CD4-positive, alpha-beta T cell (primary cell): ENCODE measurements at places on chromosomes 13 and 19. TPM values are rescaled to one million over a fixed set of nuclear protein-coding genes. Genes with fewer than 3 reads are reported as not detected.

TPT1 gene
- 8,742 TPM for total RNA-seq

GRCh38 chr13:98143157-98143553 lies 261 bp downstream of the FARP1 start:
- peaks cover 8% of the 10 kb centered on the region for H3K4me1 ChIP-seq
- H3K27ac ChIP-seq: no peak overlapping the region
- H3K27me3 ChIP-seq: peaks cover 27% of the 10 kb centered on the region
- DNase-seq: no peak
- no peak overlapping the region for H3K4me3 ChIP-seq
- no peaks in the 10 kb centered on the region for H3K36me3 ChIP-seq

DNA sequence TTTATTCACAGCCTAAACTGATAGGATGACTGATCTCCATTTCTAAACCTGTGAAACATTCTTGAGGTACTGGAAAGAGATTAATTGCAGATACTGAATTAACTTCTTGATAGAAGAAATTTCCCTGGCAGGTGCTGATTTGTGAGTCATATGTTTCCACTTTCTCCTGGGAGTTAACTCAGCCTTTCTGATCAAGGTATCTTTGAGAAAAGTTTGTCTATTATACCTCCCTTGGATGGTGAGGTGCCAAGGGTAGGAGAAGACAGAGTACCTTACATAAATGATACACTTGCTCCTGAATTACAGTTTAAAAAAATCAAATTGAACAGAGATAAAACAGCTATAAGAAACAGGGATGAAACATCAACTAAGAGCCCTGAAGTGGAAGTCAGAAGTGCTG lies 123.0 kb downstream of the RGCC start:
- no peak overlapping the region for H3K27ac ChIP-seq
- no peak for DNase-seq
- no peaks in the 10 kb centered on the region for H3K36me3 ChIP-seq
- no peaks in the 10 kb centered on the region for H3K27me3 ChIP-seq

DNA sequence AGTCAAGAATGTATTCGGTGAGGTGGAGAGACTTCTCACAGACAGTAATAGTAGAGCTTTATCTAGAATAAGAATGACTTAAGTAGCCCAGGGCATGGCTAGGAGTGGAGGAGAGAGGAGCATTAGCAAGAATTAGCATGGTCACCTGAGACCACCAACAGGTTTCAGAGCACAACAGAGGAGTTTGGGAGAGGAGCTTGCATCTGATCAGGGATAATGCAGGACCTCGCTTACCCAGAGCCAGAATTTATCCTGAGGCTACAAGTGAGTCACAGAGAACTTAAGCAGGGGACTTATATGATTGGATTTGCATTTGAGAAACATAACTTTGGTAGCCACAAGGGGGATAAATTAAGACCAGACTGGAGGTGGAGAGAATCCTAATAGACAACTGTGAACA lies 102.1 kb upstream of the FNDC3A start:
- H3K36me3 ChIP-seq: no peaks in the 10 kb centered on the region
- DNase-seq: no peak
- H3K4me1 ChIP-seq: no peaks in the 10 kb centered on the region
- H3K4me3 ChIP-seq: no peak overlapping the region

DNA sequence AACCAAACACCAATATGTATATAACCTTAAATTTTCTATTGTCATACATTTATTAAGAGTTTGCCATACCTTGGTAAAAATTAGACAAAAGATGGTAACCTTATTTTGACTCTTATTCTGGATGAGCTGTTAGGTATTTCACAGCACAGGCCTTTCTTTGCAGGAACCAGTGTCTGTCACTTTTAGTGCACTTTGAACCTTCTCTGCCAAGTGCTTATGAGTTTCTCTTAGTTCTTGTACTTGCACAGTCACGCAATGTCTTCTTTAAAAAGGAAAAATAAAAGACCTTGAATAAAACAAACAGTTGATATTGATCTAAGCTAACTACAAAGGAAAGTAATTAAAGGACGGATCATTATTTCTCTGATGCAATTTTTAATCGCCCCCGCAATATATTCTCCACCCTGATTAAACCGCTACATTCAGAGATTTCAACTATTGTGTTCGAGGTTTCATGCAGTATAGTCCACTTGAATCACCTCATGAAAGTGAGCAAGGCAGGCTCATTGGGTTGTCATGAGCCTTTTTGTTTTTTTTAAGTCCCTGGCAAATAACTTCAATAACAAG lies 534.5 kb downstream of the KLF5 start:
- H3K27me3 ChIP-seq: no peaks in the 10 kb centered on the region
- no peak for DNase-seq
- H3K36me3 ChIP-seq: no peaks in the 10 kb centered on the region
